ENCODE measurements at places on chromosomes 3 and 15. TPM values are rescaled to one million over a fixed set of nuclear protein-coding genes. Genes with fewer than 3 reads are reported as not detected.

CHL1 gene
- total RNA-seq: 13.7 TPM

SNX22 gene
- 9.6 TPM for total RNA-seq

TRH gene
- 0.15 TPM for total RNA-seq

GRCh38 chr15:45399381-45400212, 21.3 kb upstream of the GATM start:
- peaks cover 16% of the 10 kb centered on the region for H3K4me1 ChIP-seq
- DNase-seq: no peak
- H3K4me3 ChIP-seq: no peak overlapping the region
- H3K27me3 ChIP-seq: no peaks in the 10 kb centered on the region
- no peak overlapping the region for H3K27ac ChIP-seq

Measured in upper lobe of left lung (tissue), 6 donors.